Fibroblast of lung (primary cell): ENCODE measurements at places on chromosomes 16 and 17. TPM values are rescaled to one million over a fixed set of nuclear protein-coding genes. Genes with fewer than 3 reads are reported as not detected.
A peak's percentile ranks its signal among the peaks of the same experiment; 100 is the strongest.

GRCh38 chr17:77466596-77467223 is 325.9 kb downstream of the SEC14L1 start:
- DNase-seq = no peak

GRCh38 chr16:79316004-79316458 is 284.5 kb downstream of the MAF start:
- no peak for DNase-seq

- DNase-seq = no peak
These were observed 240.7 kb upstream of the CIBAR2 start for GRCh38 chr16:85353013-85353412.

DNA sequence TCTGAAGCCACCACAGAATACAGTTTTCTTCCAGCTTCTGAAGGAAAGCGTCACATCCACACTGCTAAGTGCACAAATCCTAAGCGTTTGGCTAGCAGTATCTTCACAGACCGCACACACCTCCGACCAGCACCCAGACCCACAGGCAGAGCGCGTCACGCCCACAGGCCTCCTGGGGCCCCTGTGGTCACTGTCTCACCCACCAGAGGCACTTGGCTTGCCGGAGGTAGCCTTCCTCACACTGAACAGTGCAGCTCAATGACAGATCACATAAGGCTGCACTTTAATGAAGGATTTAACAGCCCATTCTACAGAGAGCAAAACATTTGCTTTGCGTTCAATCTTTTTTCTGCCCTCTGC is 21.2 kb downstream of the SPHK1 start:
- no peak for DNase-seq

DNA sequence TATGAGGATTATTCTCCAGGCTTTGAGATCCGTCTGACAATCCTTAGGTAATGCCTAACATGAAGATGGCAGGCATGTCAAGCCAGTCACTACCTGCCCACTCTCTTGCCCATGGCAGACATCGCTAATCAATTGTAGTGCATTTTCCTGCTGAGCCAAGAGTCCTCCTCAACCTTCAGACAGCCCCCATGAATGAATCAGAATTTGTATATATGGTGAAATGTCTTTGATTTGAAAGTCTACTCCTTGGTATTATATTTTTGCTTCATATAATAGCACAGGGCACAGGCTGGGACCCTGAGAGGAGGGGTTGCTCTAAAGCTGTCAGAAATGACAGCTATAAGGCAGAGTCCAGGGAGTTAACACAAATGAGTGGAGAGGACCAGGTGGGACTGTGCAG is 27.0 kb upstream of the COQ7 start:
- DNase-seq = no peak

DNA sequence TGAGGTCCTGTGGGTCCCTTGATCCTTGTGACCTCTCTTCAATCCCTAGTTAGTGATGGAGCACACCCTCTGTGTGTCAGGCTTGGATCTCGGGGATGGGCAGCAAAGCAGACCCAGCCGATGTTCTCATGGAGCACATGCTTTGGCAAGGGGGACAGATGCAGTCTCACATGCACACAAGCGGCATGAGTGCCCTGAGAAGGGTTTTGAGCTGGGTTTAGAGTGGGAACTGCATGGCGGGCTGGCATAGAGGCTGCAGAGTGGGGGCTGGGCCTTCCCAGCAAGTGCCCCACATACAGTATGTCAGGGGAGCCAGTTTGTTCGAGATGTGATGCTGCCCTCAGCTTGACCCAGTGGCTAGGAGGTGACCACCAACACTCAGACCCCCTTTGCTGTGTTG is 41.6 kb downstream of the B9D1 start:
- DNase-seq = no peak

GRCh38 chr17:71331754-71332325 is 789.0 kb upstream of the SOX9 start:
- no peak for DNase-seq

DNA sequence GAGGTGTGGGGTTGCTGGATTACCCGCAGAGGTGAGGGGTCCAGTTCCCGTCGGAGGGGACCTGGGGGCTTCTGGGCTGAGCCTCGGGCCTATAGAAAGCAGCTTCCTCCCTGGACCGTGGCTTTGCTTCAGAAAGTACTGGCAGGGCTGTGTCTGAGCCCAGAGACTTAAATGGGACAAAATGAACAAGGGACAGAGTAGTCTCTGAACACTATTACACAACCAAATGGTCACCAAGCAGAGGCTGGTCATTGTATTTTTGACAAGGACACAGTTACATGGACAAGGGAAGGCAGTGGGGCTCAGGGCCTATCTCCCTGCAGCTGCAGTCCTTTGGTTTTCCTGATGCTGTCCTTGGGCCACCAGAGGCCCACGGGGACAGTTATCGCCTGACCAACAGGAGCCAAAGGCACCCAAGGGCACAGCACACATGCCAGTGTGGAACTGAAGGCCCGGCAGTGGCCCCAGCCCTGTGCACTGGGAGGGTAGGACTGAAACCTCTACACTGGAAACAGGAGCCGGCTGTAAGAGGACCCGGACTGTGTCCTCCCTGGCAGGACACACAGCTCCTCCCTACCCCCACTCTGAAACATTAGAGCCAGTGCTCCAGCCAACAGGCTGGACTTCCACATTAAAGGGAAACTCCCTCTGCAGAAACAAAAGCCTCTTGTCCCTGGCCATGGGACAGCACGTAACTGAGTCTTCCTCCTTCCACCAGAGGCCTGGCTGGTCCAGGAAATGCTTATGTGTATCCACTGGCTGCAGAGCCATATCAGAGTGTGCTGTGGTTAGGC is 26.0 kb upstream of the ERN1 start:
- DNase-seq = peak; percentile 45

DNA sequence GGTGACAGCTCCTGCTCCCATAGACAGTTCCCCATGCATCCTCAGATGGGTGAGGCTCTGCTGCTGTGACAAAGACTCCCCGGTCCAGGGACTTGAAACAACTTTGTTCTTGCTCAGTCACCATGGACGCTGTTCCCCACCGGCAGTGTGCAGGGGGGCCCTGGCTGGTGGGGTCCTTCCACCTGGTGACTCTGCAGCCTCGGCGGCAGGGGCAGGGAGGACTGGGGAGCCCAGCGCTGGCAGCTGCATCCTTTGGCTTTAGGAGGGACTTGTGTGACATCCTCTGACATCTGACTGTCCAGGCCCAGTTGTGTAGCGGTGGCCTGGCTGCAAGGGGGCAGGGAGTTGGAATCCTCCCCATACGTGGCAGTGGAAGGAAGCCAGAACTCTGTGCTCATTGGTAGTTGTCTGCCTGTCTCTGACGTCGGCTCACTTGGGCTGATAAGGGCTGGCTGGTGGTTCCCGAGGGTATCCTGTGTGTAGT is 107.3 kb downstream of the CMIP start:
- peak; percentile 83 for DNase-seq

DNA sequence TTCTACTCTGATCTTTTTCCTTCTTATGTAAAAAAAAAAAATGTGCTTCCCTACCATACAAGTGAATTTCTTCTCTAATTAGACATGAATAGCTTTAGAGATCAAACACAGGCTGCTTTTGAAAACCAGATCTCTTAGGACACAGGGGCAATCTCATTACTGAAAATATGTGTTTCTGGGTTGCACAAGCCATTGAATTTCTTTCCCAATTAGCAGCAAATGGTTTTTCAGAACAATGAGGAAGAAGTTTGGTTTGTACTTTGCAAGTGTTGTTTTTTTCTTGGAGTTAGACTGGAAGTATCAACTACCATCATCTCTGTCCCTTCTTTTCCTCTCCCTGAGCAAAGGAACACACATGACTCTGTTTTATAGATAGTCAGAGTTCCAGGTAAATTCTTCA is 5.6 kb upstream of the ANKS4B start:
- no peak for DNase-seq

GRCh38 chr16:4380119-4381063 is 8.7 kb downstream of the VASN start:
- DNase-seq = peak; percentile 61

DNA sequence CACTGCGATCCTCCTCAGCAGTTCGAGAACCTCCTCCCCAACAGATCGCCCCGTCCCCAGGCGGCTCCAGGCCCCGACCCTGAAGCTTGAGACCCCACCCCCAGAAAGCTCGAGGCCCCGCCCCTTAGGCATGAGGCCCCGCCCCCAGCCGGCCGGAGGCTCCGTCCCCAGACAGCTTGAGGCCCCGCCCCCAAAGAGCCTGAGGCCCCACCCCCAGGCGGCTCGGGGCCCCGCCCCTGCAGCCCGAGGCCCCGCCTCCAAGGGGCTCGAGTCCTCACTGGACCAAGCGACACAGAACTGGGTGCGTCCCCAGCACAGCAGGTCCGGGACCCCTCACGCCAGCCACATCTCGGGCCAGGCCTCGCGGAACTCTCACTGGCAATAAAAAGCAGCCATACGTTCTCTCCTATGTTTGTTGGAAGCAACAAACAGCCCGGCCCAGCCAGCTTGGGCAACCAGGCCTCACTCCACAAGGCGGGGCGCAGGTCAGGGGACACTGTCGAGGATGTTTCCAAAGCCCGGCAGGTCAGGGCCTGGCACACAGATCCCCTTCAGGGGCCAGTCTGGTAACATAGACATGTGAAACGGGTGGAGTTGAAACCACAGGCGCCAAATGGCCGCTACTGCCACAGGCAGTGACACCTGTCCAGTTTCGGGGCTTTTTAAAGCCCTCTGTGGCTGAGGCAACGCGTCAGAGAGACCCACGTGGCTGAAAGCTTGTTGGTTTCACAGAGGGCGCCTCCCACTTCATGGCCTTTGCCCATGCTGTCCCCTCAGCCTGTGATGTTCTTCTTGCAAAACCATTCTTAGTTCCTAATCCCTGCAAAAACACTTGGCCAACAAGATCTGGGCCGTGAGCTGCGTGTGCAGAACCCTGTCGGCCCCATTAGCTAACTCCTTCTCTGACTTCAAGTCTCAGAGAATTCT is 224.2 kb downstream of the PARN start:
- DNase-seq = no peak

GRCh38 chr16:50547340-50548124 is 664 bp upstream of the NKD1 start:
- DNase-seq = peak; percentile 4

DNA sequence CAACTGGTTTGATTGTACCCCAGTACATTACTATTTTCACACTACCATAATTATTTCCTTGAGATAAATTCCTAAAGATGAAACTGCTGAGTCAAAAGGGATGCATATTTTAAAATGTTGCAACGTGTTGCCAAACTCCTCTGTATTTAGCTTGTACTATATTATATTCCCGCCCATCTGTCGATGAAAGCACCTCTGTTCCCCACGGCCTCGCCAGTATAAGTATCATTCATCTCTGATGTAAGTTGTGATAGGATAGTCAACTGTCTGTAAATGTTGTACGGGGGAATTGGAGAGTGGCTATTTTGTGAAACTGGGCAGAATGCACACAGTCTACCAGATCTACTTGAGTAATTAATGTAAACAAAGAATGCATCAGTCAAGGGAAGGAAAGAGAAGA is 47.7 kb upstream of the TNRC6A start:
- DNase-seq = peak; percentile 81

DNA sequence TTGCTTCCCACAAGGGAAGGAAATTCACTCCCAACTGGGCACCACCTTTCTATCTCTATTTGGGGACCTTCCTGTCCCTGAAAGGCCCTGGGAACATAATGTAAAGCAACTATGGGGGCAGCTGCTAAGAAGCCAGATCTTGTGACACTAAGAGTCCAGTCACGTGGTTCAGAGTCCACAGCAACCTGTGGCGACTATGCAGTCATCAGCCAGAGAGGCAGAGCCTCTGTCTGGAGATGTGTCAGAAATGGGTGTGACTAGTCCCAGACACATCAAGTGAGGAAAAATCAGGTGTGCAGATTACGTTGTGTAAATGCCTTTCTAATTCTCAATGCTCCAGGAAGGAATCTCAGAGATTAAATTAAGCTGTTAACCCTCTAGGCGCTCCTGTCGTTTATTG is 26.6 kb upstream of the SKAP1 start:
- DNase-seq = no peak

DNA sequence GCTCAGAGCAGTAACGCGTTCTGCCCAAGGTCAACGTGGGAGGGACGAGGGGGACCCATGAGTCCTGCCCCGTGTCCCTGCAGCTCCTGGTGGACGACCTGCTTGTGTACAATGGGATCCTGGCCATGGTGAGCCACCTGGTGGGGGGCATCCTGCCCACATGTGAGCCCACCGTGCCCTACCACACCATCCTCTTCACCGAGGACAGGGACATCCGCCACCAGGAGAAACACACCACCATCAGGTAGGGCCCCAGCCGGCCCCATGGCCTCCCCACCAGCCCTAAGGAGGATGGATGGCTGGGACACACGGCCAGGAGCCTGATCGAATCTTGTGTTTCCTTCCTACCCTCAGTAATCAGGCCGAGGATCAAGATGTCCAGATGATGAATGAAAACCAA is 227.6 kb downstream of the KATNIP start:
- no peak for DNase-seq

DNA sequence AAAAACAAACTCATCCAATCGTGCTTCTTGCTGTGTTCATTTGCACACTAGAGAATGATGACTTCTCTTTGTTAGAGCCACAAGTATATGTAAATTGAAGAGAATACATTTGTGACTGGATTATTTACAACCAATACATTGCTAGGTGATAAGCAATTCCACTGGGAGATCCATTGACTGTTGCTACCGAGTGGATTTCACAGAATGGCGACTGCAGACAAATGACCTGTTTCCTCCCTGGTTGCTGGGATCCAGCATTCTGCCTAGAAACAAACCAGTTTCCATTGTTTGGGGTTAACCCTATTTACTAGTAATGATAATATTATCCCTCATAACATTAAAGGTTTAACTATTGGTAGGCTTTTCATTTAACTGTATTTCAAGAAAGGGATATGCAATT is 36.9 kb upstream of the CPHXL start:
- DNase-seq = no peak

DNA sequence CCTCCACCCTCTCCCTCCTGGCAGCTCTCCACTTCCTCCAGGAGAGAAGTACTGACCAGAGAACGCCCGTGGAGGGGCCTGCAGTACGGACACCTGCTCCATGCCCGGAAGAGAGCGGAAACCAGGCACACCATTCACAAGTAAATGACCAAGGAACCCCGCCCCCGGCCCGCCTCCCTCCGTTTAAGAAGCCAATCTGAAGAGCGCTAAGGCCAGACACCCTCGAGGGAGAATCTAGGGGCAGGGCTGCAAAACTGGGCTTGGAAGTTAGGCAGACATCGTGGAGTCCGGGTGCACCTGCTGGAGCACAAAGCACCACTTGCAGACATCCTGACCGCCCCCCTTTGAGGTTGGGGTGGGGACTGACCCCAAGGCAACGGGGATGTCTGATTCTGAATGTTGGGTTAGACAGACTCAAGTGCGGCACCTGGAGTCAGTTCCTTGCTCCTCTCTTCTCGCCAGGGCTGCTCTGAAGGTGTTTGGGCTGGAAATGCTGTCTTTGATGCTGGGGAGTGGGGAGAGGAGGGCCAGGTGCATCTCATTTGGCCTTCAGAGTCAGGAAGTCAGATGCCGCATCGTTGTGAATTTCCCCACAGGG is 964 bp upstream of the FAAP100 start:
- peak; percentile 80 for DNase-seq

- no peak for DNase-seq
These were observed 32.2 kb upstream of the CRYBA1 start for GRCh38 chr17:29214215-29215146.

C16orf96 gene
- total RNA-seq = under 0.01 TPM in 2 replicates

SLC35B1 gene
- total RNA-seq = 36.2 and 36.3 TPM in 2 replicates

GINS2 gene
- total RNA-seq = 0.26 and 1.8 TPM in 2 replicates

KRTAP9-2 gene
- not detected in 2 replicates for total RNA-seq

CHST5 gene
- total RNA-seq = under 0.01 TPM in 1 of 2 replicates, not detected in the other

GIT1 gene
- total RNA-seq = 20.1 and 22.9 TPM in 2 replicates

CDRT15L2 gene
- total RNA-seq = not detected in 2 replicates

OTOP2 gene
- not detected in 2 replicates for total RNA-seq
